ENCODE measurements at places on chromosomes 16 and 17.

GRCh38 chr17:44004761-44005526, 522 bp downstream of the NAGS start:
- no peak for DNase-seq
- no peak overlapping the region for H3K4me3 ChIP-seq
- H3K27me3 ChIP-seq, result peaks cover 19% of the 10 kb centered on the region

GRCh38 chr17:11170881-11171280, 70.1 kb upstream of the SHISA6 start:
- H3K36me3 ChIP-seq, result no peaks in the 10 kb centered on the region
- DNase-seq, result no peak
- H3K27ac ChIP-seq, result no peak overlapping the region
- no peaks in the 10 kb centered on the region for H3K27me3 ChIP-seq
- H3K4me3 ChIP-seq, result no peak overlapping the region

DNA sequence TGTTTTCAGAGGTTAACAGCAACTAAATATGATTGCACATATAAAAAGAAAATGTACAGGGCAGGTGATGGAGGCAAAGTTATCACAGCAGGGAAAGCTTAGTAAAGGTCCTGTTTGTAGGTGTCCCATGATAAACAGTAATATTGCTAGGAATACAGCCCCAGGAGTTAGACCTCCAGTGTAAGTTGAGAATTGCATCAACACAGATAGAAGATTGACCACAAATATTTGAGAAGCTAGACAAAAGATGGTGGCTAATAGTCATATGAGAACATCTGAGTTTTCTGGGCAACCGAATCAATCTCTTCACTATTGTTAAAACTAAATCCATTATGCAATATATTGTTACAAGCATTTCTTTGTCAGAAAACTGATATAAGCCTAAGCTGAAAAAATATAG, 152.6 kb downstream of the CDH11 start:
- H3K4me3 ChIP-seq, result no peak overlapping the region
- DNase-seq, result peak; percentile 72
- no peaks in the 10 kb centered on the region for H3K27me3 ChIP-seq
- H3K27ac ChIP-seq, result peak overlapping the region; percentile 38
- H3K36me3 ChIP-seq, result peaks cover 50% of the 10 kb centered on the region
- H3K4me1 ChIP-seq, result no peaks in the 10 kb centered on the region

GRCh38 chr17:10217916-10218315, 19.5 kb upstream of the GAS7 start:
- H3K4me3 ChIP-seq, result no peak overlapping the region
- no peak overlapping the region for H3K27ac ChIP-seq
- H3K36me3 ChIP-seq, result no peaks in the 10 kb centered on the region
- H3K27me3 ChIP-seq, result peaks cover 2% of the 10 kb centered on the region

GRCh38 chr17:74387365-74388218, 20.3 kb downstream of the GPR142 start:
- H3K27me3 ChIP-seq, result no peaks in the 10 kb centered on the region
- no peak overlapping the region for H3K27ac ChIP-seq
- no peaks in the 10 kb centered on the region for H3K36me3 ChIP-seq

GRCh38 chr17:70159980-70160379, 9.4 kb upstream of the KCNJ2 start:
- H3K36me3 ChIP-seq, result no peaks in the 10 kb centered on the region
- H3K4me1 ChIP-seq, result peaks cover 4% of the 10 kb centered on the region
- H3K27me3 ChIP-seq, result no peaks in the 10 kb centered on the region
- H3K4me3 ChIP-seq, result no peak overlapping the region
- H3K27ac ChIP-seq, result no peak overlapping the region
